Activated CD4-positive, alpha-beta T cell treated with anti-CD3 and anti-CD28 coated beads, Interleukin-2, amount 50 U/mL, for 24 hours (primary cell): ENCODE measurements at places on chromosomes 7 and 10.
A peak's percentile ranks its signal among the peaks of the same experiment; 100 is the strongest.

DNA sequence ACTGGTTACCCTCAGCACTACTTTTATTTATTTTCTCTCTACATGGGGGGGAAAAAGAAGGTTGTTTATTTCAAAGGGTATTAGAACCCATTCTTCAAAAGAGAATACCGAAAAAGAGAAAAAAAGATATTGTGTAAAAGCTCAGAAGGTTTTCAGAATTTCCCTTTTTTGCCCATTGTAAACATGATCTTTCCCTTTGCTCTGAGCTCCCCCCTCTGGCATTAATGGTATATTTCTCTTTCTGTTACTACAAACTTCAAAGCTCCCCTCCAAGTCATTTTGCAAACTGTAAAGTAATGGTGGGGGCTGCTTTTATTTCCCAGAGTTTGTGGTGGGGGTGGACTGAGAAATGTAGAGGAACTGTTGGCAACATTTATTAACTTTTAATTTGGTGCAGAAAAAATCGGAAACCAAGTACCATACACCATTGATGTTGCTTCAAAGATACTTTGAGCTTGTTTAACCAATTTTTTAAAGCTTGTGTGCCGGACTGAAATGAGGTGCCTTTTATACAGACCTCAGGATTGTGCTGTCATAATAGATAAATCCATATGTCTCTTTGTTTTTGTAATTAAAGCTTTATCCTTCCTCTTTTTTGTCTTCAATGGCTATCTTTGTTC lies 181.5 kb downstream of the EXOC4 start:
- no peak for DNase-seq

DNA sequence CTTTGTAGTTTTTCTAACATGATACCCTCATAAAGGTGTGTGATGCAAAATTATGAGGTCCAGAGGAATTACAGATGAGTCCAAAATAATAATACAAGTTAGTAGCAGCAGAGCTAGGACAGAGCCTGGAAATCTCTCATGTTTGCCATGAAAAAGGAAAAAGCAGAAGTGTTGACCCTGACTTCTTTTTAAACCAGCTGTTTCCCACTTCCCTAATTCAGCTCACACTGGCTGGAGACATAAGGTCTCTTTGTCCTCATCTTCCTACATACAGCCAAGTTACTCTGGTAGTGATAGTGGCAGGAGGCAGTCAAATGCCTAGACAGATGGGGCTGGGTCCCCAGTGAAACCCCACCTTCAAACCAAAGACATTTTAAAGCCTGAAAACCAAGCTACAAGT lies 269.2 kb downstream of the C7orf25 start:
- no peak for DNase-seq

DNA sequence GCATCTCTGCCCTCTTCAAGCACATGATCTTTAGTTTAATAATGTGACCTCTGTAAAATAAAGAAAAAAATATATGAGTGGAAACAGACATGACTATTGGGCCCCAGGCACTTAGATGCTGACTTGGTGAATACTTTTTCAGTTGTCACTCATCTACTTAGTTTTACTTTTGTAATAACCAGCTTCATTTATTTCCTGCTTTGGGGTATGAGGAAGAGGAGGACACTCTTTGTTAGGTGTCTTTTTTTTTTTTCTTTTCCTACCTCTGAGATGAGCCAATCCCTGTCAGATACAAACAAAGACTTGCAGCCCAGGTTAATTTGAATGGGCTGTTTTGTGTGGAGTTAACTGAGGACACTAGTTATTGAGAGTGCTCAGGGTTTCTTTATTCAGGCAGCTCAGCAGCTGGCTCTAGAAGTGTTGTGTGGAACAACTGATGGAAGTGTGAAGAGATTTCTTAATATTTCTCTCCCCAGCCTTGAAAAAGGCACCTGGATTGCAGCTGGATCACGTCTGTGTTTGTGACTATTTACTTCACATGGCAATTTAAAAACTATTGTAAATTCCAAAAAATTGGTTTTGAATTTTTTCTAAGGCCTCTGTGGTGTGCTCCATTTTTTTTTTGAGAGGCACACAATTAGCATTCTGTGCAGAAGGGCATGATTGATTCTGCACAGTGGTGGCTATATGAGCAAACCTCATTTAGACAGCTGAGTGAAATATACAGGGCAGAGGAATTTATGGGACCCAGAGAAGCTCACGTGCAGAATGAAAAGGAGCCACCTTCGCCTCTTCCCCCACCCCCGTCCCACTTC lies 333.8 kb downstream of the LRMDA start:
- no peak for DNase-seq

GRCh38 chr7:23530405-23530804 lies 1.4 kb downstream of the TRA2A start:
- DNase-seq, result no peak

DNA sequence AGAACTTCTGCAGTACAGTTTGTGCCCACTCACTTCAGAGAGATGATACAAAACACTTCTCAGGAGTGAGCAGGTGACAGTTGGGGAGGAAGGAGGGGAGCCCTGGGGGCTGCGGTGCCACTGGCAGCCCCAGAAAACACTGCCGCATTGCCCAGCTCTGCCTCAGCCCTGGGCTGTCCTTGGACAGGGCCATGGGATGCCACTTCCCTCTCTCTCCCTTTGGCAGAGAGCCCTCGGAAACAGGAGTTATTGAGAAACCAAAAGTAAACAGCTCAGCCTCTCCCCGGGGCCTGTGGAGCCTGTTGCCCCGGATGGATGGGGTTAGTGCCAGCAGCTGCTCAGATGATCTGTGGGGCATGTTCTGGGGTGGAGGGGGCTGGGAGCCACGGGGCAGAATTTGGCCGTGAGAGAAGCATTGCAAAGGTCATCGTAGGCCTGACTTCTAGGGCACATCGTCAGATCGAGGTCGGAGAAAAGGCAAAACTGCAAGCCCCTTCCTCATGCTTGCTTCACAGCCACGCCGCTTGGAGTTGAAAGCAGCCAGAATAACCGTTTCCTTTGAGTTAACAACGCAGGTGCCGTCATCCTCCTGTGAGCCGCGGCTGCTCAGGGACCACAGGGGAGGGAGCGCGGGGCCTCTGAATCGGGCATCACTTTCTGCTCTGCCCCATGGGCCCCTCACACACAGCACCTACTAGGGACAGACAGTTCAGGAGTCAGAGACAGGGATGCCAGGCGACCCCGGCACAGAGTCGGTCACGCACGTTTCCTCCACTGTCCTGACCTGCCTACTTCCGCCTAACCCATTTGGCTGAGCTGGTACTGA lies 256.4 kb downstream of the CAMK1D start:
- peak; percentile 46 for DNase-seq

DNA sequence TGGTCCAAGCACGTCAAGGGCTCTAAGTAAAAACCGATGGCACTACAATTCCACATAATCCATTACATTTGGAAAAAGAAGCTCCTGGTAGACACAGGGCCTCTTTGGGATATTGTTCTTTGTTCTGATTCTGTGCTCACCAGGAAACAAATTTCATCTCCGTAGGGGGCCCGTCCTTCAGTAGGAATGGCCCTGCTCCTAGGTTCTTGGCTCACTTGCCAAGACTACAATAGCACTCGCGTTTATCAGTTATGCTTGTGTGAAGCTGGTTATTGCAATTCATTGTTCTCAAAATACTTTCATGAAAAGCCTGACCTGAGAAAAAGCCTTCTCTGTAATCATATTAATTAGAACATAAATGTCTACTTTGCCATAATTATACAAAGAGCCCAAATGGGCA lies 10.3 kb upstream of the ZC3HAV1L start:
- no peak for DNase-seq

DNA sequence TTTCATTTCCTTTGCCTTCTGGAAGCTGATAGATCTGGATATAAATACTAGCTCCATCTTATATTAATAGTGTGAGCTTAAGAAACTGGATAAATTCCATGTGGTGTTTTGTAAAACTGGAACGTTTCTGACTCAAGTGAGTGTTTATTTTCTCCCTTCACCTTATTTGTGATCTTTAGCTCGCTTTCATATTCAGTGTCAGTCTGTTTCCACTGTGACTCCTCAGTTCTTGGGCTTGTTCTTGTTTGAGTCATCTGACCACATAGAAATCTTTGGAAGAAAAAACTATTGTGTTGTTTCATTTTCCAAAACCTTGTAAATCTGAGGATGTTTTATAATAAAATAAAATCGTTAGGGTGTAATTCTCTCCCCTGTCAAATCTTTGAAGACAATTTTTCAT lies 186.4 kb downstream of the POLR1F start:
- DNase-seq, result no peak

DNA sequence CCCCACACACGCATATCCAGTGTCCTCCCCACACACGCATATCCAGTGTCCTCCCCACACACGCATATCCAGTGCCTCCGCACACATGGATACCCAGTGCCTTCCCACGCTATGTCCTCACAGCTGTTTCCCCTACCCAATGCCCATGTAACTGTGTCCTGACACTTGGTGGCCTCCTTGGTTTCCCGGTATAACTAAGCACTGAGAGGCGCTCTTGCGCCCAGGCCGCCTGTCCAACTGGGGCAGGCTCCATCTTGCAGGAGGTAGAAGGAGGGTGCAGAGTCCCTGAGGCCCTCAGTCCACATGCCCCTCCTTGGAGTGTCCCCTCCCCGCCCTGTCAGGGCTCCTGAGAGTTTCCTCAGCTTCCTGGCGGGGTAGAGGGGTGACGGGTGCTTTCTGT lies 535.6 kb downstream of the DNAJB6 start:
- DNase-seq, result no peak

DNA sequence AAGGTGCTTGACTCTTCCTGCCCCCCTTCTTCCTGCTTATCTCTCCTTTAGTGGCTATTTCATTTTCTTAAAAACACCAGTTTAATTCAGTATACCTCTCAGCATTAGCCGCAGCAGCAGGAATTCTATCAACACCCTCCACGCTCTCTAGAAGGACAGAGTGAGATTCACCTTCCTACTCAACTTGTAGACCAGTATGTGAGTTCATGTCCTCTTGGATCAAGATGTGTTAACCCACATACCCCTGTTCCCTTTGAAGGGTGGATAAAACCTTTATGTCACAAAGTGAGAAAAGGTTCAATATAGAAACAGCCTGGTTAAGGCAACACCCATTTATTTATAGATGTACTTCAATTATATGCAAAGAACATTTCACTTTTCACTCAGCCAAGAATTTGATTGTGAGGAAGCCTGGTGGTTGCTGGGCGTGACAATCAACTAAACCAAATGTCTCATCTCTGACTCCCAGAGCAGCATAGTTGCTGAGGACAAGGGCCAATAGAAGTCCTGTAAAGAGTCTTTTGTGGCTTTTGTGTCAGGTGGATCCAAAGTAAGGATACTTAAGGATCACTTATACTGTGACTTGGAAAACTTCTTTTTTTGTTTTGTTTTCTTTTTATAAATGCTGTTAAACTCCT lies 617.1 kb downstream of the SORCS3 start:
- DNase-seq, result no peak

GRCh38 chr7:153604-154003 lies 38.8 kb upstream of the FAM20C start:
- no peak for DNase-seq

GRCh38 chr7:138944592-138944991 lies 36.6 kb downstream of the KIAA1549 start:
- no peak for DNase-seq

DNA sequence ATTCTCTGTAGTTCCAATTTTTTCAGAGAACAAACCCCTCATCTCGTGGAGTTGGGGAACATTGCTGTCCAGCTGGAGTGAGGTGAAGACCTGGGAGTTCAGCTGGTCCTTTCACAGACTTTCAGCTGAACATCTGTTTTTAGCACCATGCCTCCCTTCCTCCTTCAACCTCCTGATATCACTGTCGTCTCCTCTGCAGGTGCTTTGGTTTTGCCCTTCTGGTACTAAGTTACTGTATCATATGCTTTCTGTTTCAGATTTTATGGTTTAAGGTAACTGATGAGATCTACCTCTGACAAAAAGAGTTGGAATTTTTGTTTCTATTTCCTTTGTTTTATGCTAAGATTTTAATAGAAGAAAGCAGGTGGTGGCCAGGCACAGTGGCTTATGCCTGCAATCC lies 102.9 kb downstream of the ZNF438 start:
- DNase-seq, result no peak

DNA sequence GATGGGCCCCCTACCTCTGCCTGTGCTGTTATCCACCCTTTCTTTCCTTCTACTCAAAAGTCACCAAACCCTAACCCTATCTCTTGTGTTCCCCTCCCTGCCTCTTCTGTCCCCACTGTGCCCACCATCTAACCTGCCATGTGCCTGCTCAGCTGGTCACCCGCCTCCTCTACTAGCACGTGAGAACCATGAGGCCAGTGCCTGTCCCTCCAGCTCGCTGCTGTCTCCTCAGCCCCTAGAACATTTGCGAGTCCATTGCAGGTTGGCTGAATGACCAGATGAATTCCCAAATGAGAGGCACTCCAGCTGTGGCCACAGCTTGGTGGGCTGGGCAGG lies 129.0 kb downstream of the ARHGAP22 start:
- DNase-seq, result no peak

DNA sequence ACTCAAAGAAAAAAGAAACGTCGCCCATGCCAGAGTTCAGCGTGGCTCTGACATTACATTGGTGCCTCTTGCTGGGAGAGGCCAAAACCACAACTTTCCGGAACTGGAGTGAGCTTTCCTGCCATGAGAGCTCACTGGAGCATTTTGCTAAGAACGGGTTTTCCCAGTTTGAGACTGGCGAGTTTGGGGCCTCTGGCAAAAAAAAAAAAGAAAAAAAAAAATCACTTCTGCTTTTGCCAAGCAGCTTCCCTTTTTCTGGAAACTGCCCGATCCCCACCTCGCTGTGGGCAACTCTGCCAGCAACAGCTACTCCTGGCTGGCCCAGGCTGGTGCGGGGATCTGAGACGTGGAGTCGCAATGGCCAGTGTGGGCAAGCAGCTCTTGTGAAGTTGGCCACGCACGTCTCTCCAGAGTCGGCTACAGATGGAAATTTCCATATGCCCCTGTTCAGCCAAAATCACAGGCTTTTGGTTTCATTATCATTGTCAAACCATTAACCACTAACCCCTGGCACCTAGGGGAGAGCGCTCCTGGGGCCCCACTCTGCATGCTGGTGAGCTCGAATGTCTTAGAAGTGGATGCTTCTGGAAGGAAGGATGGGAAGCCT lies 25.7 kb downstream of the PRKAG2 start:
- no peak for DNase-seq

DNA sequence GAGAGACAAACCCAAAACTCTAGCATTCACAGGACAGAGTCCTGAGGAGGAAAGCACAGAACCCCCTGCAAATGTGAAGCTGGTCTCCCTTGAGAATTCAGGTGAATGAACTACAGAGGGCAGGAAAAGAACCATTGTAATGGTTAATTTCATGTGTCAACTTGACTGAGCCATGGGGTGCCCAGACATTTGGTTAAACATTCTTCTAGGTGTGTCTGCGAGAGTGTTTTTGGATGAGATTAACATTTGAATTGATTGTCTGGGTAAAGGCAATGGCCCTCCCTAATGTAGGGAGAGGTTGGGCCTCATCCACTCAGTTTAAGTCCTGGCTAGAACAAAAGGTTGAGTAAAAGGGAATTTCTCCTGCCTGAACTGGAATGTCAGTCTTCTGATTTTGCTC lies 15.7 kb upstream of the CDK1 start:
- no peak for DNase-seq

- DNase-seq, result no peak
Measured at GRCh38 chr10:61142987-61143386, 199.0 kb upstream of the RHOBTB1 start.
